Immature natural killer cell (primary cell): ENCODE measurements at places on chromosomes 2 and 18. TPM values are rescaled to one million over a fixed set of nuclear protein-coding genes. Genes with fewer than 3 reads are reported as not detected.

NPAS2 gene
- not detected for polyA plus RNA-seq

DNA sequence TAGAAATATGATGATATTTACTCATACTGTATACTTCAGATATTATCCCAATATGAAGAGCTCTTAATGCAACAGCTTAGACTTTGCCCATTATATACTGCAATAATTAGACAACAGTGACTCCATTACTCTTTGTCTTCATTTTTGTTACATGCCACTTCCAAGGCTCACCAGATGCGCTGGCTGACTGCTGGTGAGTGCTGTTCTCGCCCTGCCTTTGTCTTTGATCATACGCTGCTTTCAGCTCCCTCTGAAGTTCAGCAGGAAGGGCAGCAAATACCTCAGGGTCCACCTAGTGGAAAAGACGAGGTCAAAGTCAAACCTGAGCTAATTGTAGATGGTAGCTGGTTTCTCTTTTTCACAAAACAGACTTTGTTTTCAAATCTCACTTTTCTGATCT is 66.3 kb downstream of the EIF5B start:
- DNase-seq = no peak

STAMBP gene
- 56.4 TPM for polyA plus RNA-seq

CERKL gene
- polyA plus RNA-seq = 15.5 TPM

STPG4 gene
- not detected for polyA plus RNA-seq

CYTIP gene
- polyA plus RNA-seq = 142 TPM

DNA sequence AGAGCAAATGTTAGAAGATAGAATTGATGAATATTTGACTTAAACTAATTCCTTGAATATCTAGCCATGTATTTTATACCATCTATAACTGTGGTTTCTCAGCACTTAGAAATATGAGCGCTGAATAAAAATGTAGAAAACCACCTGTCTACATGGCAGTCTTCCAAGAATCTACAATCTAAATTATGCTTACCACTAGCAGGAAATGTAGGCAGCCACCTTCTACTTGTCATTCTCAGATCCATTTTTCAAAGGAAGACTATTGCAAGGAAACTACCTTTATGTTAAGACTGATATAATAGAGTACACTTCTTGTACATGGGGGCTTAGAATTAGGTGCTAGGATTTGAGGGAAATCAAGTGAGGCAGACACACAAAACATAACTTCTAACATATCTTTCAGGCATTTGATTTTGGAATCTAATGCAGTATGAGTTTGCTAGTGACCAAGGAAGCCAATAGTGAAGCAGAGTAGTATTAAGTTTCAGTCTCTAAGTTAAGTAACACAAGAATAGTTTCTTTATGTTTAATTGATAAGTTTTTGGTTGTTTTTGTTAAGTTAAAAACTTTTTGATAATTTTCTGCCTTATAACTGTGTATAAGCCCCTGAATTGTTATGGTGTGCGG is 175.9 kb upstream of the ITGA4 start:
- DNase-seq = peak; percentile 32

DNA sequence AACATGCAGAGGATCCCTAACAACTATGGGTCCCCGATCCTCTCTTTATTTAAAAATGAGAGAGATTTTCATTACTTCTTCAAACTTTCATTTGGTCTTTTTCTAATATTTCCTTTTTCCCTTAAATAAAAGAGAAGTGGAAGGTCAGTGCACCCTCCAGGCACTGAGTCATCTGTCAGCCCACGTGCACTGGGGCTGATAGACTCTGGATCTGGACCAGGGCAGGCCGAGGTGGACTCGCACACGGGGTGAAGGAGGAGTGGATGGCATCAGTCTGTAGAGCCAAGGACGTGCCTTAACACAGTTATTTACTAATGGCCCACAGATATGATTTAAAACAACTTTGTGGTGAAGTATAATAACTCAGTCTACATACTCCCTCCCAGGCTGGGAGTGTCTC is 214.4 kb upstream of the TMEM200C start:
- no peak for DNase-seq

DNA sequence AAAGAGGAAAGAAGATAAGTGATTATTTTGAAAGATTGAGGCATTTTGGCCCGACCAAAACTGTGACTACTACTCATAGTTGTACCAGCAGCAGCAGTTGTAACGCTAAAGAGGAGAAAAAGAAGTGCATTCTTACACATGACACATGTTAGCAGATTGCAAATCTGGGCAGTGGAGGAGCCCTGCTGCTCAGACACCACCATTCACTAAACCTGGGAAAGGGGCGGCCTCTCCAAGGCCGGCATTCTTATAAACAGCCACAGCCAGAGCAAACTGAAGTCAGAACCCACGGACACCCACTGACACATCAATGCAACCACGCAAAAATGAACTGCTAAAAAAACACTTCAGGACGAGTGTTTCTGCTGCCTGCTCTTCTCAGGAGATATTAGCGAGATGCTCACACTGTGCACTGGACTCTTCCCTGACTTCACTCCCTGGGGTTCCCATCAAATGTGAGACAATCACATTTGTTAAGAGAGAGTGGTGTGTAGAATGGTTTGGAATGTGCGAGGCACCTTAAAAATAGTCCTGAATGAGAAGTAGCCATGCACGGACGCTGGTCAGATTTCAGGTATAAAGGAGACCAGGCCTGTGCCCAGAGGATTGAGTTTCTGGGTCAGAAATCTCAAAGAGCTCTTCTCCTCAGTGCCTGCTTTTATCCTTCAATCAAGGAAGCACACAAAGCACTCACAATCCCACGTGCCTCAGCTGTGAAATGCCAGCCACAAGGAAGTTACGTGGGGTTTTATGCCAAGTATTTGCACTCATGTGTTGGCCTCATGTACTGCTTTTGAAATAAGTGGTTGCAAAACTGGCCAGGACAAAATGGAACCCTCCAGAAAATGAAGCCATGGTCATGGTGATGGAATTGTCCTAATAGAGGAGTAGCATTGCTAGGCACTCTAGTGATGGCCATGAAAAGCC is 83.4 kb downstream of the MTCL1 start:
- DNase-seq = no peak

- DNase-seq = no peak
Observed at GRCh38 chr2:177716484-177716883, 323.9 kb downstream of the AGPS start.

TXNDC2 gene
- polyA plus RNA-seq = not detected

GRCh38 chr2:239818086-239818485 is 207.1 kb downstream of the NDUFA10 start:
- no peak for DNase-seq

DNA sequence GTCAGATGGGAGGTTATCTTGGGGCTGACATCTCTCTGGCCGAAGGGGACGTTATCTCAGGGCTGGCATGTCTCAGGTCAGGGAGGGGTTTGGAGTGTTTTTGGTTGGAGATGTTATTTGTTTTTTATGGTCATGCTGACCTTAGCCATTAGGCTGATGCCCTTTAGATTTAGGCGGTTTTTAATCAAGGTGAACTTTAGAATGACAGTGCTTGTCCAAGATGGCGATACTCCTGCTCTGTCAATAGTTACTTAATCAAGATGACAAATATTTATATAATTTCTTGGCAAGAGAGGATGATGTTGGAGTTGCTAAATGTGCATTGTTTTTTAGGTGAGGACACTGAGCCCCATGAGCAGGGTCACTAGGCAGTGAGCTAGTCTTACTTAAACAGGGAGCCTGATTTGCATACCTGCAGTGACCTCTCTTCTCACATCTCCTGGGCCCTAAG is 34.5 kb downstream of the MERTK start:
- DNase-seq = no peak

GALNT13 gene
- not detected for polyA plus RNA-seq

DNA sequence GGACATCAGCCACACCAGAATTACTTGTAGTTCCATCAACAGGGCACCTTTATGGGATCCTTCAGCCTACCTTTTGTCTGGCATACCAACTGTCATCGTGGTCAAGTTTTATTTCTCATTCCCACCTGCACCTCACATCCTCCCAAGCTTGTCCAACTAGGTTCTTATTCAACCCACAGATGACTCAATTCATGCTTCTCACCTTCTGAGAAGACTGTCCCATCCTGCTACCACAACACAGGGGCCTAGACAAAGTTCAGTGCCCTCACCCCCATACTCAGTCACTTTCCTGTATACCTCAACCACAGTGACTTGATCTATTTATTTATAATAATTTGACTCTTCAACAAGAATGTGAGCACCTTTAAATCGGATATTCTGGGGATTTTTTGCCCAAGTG is 114.4 kb upstream of the ACVR1C start:
- no peak for DNase-seq

CDH2 gene
- polyA plus RNA-seq = 0.26 TPM

DNA sequence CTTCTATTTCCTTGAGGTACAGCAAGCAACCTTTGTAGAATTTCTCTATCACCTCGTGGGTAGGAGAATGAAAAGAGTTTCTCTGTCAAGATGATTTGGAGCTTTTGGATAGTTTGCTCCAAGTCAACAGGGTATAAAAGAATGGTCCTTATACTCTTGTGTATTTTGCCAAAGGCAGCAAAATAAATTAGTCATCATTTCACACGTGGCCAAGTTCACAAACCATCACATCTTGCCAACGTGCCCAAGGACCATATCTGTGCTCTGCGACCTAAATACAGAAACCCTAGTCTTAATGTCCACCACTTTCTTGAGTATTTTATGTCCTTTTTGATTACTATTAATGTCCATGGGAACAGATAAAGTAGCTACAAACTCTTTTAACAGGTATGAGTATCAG is 262.9 kb downstream of the AFF3 start:
- no peak for DNase-seq

- DNase-seq = no peak
Observed at GRCh38 chr2:21270708-21271122, 146.9 kb downstream of the TDRD15 start.

RNF152 gene
- 0.07 TPM for polyA plus RNA-seq

LRRTM4 gene
- not detected for polyA plus RNA-seq

GRCh38 chr2:62306751-62307468 is 111.0 kb downstream of the B3GNT2 start:
- peak; percentile 49 for DNase-seq

GRCh38 chr2:34547900-34548299 is 948.8 kb upstream of the FAM98A start:
- no peak for DNase-seq

DNA sequence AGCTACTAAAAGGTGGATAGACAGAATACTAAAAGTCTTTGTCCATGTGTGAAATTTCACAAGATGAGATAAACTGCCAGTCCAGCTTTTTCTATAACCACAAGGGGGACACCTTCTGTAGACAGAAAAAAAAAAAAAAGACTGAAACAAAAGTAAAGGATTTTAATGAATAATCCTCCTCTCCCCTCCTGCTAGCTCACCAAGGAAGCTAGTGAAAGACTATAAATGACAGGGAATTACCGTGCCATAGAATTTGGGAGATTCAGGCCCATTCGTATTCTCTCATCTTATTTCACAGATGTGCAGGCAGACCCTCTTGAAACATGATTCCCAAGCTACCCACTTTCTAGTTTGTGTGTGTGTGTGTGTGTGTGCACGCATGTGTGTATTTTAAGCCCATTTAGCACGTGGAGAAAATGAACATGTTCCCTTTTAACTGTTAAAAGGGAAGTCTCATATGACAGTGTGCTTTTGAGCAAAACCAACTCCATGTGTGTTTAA is 36.3 kb upstream of the SLC8A1 start:
- DNase-seq = no peak

- DNase-seq = no peak
Observed at GRCh38 chr2:45342-46130, 769 bp downstream of the FAM110C start.

DNA sequence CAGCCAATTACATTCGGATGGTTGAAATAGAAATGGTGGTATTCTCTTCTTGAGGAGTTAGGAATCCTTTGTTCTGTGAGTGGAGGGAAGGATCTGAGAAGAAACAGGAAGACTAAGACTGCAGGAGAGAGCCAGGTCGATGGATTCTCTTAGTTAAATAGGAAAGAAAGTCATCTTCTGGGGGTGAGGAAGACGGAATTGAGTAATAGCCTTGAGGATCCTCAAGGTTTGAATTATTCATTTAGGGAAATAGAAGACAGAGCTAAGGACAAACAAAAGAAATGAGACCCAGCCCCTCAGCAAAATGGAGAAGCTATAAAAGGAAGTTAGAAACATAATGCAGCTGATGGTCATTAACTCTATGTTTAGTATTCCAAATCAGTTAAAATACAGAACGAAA is 1.8 kb downstream of the LAPTM4A start:
- no peak for DNase-seq

RAB31 gene
- polyA plus RNA-seq = 5.3 TPM

DNA sequence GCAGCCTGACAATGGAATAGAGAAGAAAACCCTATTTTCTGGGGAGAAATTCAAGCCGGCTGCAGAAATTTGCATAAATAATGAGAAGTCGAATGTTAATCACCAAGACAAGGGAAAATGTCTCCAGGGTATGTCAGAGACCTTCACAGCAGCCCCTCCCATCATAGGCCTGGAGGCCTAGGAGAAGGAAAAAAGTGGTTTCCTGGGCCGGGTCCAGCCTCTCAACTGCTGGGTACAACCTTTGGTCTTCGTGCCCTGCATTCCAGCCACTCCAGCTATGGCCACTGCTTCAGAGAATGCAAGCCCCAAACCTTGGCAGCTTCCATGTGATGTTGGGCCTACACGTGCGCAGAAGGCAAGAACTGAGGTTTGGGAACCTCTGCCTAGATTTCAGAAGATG is 6.0 kb upstream of the SCRN3 start:
- no peak for DNase-seq

GTF2A1L gene
- not detected for polyA plus RNA-seq

DNA sequence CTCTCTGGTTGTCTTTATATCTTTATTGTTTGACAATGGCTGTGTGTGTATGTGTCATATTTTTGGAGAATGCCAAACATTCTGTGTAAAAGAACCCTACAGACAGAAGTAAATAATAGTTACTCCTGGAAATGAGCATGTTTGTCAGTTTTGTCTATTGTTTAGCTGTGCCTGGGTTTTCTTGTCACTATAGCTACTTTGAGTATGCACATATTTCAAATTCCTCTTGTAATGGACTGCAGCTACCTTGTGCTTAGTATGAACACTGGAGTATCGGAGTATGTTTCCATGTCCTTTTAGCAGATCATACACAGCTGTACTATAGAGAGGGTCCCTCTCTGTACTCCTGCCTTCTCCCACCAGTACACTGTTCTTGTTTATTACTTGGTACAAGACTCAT is 58.0 kb upstream of the DOCK10 start:
- no peak for DNase-seq

GRCh38 chr2:106192752-106193689 is 1.1 kb downstream of the UXS1 start:
- DNase-seq = peak; percentile 27

DNA sequence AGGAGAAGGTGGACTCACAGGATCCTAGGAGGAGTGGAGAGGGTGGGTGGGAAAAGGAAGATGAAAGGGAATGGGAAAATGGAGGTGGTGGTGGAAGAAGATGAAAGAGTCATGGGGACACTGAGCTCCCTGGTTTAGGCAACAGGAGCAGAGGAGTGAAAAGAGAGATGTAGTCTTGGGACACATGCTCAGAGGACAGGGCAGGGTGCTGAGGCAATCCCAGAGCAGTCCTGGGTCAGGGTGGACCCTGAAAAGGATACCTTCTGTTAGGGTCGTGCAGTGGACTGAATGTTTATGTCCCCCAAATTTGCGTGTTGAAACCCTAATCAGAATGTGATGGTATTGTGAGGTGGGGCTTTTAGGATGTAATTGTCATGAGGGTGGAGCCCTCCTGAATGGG is 37.9 kb downstream of the SUCLG1 start:
- DNase-seq = no peak

GRCh38 chr2:54259413-54260240 is 3.6 kb upstream of the TSPYL6 start:
- DNase-seq = no peak

GRCh38 chr2:64594226-64594989 is 59.3 kb downstream of the SERTAD2 start:
- no peak for DNase-seq

GRCh38 chr18:67540559-67540958 is 24.0 kb upstream of the DSEL start:
- DNase-seq = no peak

- DNase-seq = peak; percentile 22
Observed at GRCh38 chr2:160266037-160266551, 66.0 kb upstream of the ITGB6 start.

HSPE1 gene
- polyA plus RNA-seq = 93.7 TPM
